ENCODE measurements at places on chromosomes 3 and 15.

DNA sequence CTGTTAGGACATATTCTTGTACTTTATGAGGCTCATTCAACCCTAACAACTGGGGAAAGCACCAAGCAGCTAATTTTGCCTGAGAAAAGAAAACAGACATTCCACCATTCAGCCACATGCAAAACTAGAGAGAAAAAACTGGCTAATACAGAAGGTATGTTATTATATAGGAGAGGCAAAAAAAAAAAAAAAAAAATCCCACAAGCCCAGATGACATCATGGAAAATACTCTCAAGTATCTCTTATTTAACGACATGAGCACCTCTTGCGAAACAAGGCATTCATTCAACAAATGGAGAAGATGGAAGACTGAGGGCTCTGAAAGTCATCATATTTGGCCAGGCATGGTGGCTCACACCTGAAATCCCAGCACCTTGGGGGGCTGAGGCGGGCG is 61.5 kb downstream of the PRICKLE2 start:
- DNase-seq, result no peak

GRCh38 chr3:100039075-100039474 is 75.2 kb downstream of the FILIP1L start:
- no peak for DNase-seq

- DNase-seq, result no peak
Measured at GRCh38 chr15:29557171-29557570, 265.1 kb downstream of the TJP1 start.

DNA sequence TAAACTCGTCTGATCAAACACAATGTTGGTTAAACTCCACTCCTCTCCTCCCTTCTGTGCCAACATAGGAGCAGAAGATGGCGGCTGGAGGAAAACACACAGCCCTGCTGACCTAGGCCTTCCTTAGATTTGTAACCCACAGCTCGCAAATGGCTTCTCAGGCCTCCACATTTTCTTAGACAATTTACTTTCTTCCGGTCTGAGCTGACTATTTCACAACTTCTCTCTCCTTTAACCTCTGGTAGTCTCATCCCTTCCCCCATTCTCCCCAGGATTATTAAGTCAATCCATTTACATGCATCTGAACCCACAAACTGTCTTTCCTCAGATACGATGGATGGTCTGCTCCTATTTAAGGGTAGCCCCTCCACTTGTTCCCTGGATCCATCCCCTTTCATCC is 25.7 kb upstream of the ULK4 start:
- no peak for DNase-seq

DNA sequence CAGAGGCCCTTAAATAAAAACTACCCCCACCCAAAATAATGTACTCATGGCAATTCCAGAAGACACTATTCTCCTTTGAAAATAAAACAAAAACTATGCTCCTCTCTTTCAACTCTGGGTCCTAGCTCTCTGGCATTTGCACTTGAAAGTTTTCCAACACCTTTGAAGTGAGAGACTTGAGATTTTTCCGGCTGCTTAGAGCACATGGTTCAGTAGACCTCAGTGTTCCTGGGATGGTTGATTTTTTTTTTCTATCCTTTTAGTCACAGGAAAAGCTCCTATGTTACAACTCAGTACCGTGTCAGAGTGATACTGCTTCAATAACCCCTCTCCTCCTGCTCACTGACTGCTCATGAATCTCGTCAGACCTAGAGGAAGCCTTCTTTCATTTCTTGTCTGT is 118.3 kb upstream of the TUSC7 start:
- DNase-seq, result no peak

DNA sequence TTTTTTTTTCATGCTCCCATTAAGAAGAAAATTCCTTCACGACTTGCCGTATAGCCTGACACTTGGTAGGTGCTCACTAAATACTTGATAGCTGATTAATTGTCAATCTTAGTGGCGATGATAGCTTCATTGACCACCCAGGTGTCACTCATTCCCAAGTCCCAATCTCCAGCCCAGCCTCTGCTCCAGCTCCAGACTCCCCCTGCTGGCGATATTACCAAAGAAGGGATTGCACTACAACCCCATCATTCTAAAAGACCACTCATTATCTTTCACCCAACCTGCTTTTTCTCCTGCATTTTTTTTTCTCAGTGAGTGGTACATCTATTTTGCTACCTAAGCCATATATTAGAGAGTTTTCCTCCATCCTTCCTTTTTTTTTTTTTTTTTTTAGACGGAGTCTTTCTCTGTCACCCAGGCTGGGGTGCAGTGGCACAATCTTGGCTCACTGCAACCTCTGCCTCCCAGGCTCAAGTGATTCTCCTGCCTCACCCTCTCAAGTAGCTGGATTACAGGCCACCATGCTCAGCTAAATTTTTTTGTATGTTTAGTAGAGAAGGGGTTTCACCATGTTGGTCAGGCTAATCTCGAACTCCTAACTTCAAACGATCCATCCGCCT is 19.5 kb upstream of the COMMD2 start:
- no peak for DNase-seq

GRCh38 chr3:194200422-194201081 is 64.6 kb downstream of the HES1 start:
- DNase-seq, result no peak

DNA sequence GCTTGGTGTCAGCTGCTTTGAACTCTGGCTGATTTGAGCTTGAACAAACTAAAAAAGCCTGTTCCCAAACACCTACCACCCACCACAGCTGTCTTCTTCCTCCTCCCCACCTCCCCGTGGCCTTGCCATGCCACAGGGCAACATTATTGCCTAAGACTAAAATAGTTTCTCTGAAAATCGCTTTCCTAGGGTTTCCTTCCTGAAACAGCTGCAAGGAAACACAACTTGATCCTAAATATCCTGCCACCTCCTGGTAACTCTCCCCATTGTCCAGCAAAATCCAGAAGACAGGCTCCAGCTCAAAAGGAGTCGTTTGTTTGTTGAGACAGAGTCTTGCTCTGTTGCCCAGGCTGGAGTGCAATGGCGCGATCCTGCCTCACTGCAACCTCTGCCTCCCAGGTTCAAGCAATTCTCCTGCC is 193.9 kb upstream of the TPM1 start:
- no peak for DNase-seq

- no peak for DNase-seq
Measured at GRCh38 chr15:35068846-35069475, 16.1 kb downstream of the NANOGP8 start.

DNA sequence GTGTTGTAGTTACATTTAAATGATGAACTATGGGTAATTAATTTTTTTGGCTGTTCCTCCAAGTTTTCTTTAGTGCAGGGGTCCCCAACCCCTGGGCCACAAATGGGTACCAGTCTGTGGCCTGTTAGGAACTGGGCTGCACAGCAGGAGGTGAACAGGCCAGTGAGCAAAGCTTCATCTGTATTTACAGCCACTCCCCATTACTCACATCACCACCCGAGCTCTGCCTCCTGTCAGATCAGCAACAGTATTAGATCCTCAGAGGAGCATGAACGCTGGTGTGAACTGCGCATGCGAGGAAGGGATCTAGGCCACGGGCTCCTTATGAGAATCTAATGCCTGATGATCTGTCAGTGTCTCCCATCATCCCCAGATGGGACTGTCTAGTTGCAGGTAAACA is 75.9 kb upstream of the RPL35A start:
- no peak for DNase-seq

DNA sequence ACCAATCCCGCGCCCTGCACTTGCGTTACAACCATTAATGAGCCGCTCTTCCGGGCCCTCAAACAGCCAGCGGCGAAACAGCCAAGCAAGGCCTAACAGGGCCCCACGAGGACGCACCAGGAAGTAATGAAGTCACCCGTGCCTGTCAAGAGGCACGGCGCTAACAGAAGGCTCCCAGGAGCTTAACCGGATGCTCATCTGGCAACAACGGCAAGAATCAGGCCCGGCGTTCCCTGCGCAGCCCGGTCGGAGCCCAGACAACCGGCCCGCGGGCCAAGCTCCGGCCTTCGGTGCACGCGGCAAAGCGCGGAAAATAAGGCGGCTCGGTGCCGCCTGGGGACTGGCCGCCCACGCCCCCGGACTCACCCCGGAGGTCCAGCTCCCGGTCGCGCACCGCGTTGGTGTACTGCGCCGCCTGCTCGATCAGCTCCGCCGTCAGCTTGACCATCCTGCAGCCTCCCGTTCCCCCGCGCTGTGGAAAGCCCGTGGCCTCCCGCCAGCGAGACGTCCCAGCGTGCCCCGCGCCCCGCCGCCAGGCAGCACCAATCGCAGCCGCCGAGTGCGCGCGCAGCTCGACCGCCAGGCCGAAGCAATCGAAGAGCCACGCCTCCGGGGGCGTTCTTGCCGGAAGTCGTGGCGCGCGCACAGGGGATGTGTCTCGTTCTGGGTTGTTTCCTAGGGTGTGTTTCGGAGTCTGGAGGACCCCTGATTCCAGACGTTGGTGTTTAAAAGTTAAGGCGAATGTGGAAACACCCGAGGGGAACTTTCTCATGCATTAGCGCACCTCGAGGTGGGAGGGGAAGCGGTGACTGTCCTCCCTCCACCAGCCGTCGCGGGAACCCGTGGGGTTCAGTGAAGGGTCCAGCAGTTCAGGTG is at the start of gene SNRPA1:
Gene SNRPA1 (minus strand): TSS at position 518 of the 876 bp plus-strand sequence. CDS start 70 bp downstream, at position 448.
- peak; percentile 98 for DNase-seq

DNA sequence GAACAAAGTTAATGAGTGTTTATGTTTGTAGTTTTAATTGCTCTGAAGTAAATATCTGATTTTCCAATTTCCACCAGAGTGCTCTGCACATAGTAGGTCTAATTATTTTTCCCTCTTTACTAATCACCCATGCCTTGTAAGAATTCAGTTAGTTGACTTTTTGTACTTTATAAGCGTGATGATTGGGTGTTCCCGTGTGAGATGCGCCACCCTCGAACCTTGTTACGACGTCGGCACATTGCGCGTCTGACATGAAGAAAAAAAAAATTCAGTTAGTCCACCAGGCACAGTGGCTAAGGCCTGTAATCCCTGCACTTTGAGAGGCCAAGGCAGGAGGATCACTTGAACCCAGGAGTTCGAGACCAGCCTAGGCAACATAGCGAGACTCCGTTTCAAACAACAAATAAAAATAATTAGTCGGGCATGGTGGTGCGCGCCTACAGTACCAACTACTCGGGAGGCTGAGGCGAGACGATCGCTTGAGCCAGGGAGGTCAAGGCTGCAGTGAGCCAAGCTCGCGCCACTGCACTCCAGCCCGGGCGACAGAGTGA is 507 bp upstream of the VHL start:
- DNase-seq, result no peak

DNA sequence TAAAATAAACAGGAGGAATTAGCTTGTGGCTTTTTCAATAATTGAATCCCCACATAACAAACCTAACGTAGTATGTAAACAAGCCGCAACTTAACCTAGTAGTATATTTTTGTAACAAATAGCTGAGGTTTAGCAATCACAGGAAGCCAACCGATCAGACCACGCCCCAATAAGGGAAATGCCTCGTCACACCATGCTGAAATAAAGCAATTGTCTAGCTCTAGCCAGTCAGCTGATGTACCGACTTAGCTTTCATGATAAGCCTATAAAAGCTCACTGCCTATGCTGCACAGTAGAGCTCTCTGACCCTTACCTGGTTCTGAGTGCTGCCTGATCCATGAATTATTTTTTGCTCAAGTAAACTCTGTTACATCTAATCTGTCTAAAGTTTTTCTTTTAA is 208.9 kb downstream of the ROBO1 start:
- no peak for DNase-seq

GRCh38 chr3:169365993-169366915 is 297.3 kb downstream of the MECOM start:
- DNase-seq, result no peak

- no peak for DNase-seq
Measured at GRCh38 chr3:172218350-172219323, 179.3 kb downstream of the FNDC3B start.

- DNase-seq, result no peak
Measured at GRCh38 chr3:182136008-182136910, 424.5 kb downstream of the SOX2 start.

GRCh38 chr3:13332158-13332557 is 88.0 kb downstream of the NUP210 start:
- DNase-seq, result no peak

GRCh38 chr3:173988909-173989308 is 591.4 kb downstream of the NLGN1 start:
- no peak for DNase-seq

- no peak for DNase-seq
Measured at GRCh38 chr3:113231827-113232253, 20.5 kb downstream of the BOC start.

- DNase-seq, result no peak
Measured at GRCh38 chr3:143307613-143308183, 188.1 kb downstream of the CHST2 start.

GRCh38 chr3:190044142-190044541 is 76.6 kb downstream of the P3H2 start:
- DNase-seq, result no peak

DNA sequence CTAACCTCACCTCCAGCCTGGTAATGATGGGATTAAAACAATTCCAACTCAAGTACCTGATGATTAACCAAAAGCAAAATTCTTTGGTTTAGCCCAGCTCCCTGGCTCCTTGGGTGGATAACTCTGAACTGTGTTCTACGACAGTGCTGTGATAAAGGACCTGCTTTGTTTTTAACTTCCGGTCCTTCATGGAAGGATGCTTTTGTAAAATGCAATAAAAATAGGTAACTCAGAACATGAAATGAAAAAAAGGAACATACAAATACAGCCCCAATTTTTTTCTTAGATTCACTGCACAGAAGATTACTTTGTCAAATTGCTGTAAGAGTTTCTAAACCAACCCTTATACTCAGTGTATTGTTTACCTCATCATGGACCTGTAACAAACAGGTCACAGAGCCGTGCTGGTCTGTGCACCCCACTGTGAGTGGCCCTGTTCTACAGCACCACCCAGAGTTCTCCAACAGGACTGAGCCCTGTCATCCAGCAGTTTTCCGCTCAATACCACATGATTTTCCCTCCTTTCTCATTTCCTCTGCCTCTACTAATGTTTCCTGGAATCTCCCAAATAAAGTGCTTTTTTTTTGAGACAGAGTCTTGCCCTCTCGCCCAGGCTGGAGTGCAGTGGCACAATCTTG is 4.9 kb upstream of the PCYT1A start:
- no peak for DNase-seq

DNA sequence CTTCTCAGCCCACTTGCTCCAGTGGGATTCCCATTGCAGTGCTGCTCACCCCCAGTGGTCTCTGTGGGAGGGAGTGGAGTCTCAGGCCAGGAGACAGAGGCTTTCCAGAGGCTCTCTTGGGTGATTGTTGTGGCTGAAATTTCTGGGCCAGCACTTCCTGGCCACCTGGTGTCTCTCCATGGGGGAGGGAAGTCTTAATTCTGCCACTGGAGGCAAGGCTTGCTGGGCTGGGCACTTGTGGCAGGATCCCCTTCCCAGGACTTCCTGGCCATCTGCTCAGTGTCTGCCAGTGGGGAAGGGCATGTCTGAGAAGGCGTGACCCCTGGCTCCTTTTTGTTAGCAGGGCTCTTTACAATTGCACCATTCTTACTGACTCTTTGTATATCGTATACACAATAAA is 351.8 kb downstream of the GABRB3 start:
- DNase-seq, result no peak

DNA sequence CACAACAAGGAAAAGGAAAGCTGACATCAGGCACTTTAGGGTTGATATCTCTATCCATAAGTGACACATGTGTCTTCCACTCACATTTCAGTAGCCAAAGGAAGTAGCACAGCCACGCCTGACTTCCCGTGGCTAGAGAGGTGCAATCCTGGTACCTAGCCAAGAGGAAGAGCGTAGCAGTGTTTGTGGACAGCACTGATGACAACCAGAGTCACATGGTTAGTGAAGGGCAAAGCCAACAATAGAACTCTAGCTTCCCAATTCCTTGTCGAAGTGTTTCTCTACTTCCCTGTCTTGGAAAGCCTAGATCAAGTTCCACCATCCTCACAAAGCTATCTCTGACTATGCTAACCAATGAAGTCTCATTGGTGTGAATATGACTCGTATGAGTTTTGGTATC is 189.2 kb downstream of the RSL24D1 start:
- no peak for DNase-seq
